Neural crest cell (in vitro differentiated cells): ENCODE measurements at places on chromosomes 6 and 20. TPM values are rescaled to one million over a fixed set of nuclear protein-coding genes. Genes with fewer than 3 reads are reported as not detected.

PTCHD4 gene
- 1.2 and 1.4 TPM in 2 replicates for total RNA-seq

FAM83C gene
- not detected in 2 replicates for total RNA-seq

KCNK17 gene
- total RNA-seq, result 1.2 and 1.6 TPM in 2 replicates

KIAA0408 gene
- total RNA-seq, result 39.1 and 40.7 TPM in 2 replicates

GRM4 gene
- not detected in 2 replicates for total RNA-seq
